Gastrocnemius medialis (tissue), 4 donors: ENCODE measurements at places on chromosomes 4 and X.

GRCh38 chr4:25916870-25917269 is 2.9 kb downstream of the SMIM20 start:
- no peak for DNase-seq

DNA sequence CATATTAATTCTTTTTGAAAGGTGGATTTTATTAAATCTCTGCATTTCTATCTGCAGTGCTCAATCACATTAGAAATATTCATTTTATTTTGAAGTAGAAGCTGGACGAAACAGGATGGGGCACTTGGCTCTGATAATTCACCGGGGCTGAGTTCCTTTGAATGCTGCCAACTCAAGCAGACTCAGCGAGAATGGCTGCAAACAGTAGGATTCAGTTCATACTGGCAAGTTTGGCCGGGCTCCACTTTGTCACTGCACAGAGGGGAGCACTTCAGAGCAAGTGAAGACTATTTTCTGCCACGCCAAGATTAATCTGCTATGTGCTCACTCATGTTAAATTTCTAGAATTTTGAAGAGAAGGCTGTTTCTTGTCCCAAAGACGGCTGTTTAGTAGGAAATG is 30.7 kb upstream of the KLHL8 start:
- no peak for DNase-seq

DNA sequence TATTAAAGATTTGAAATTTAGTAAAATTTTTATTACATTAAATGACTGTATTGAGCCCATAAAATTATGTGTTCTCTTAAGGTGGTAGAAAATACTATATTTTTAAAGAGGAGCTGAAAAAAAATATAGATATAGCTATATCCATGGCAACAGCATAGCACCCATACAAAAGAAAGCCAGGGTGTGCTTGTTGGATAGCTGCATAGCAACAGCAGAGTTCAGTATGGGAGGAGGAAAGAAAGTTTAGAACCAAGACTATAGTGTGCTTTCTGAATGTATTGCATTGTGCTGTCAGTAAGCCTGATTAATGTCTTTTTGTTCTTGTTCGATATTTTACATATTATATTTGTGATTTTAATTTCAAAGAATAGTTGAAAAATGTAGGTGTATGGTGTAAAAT is 78.4 kb downstream of the GRID2 start:
- no peak for DNase-seq

DNA sequence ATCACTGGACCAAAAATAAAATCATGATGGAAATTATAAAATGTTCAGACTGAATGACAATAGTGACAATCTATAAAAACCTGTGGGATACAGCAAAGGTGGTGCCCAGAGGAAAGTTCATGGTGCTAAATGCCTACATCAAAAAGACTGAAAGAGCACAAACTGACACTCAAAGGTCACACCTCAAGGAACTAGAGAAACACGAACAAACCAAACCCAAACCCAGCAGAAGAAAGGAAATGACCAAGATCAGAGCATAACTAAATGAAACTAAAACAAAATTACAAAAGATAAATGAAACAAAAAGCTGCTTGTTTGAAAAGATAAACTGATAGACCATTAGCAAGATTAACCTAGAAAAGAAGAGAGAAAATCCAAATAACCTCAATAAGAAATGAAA is 78.7 kb downstream of the ANAPC10 start:
- no peak for DNase-seq

GRCh38 chrX:15745179-15745578 is 7.1 kb downstream of the CA5B start:
- no peak for DNase-seq

DNA sequence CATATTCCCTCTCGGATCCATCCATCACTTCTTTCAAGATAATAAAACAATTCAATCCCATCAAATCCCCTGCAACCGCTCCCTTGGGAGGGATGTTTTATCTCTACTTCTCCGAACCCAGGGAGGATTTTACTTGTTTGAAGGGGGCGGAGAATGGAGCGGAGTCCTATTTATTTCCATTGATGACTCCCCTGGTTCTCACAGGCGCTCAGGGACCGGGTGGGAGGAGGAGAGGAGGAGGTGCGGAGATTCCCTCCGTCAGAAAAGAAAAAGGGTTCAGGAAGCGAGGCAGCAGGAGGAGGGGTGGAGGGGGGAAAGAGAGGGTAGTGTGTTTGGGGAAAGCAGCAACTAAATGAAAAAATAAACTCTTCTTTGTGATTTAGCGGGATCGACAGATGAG is 2.1 kb downstream of the NDNF start:
- no peak for DNase-seq

GRCh38 chr4:142416711-142417275 is 429.3 kb downstream of the INPP4B start:
- no peak for DNase-seq

DNA sequence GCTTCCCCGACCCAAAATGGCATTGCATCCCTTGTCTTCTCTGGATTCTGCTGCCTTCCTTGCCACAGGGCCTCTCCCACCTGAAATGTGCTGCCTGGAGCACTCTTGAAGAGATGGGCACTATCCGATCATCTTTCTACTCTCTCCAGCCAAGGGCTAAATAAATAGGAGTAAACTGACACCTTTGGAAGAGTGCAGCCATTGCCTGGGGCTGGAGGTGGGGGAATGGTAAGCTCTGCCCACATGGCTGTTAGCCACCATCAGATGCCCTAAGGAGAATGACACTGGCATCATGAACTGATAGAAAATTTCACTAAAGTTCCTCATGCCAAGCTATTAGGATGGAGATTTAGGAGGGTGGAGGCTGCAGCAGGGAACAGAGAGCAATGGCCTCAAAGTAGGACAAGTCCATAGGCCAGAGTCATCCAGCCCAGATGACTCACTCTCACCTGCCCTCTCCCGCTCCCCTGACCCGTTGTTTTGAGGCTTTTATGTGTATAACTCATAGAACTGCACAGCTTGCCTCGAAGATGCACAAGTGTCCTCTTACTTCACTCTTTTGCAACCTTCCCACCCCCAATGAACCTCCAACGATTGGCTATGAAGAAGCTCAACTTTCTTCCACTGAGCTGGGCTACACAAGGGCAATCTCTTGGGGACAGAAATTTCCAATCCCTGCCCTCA is 822 bp upstream of the PFKFB1 start:
- peak; percentile 70 for DNase-seq

DNA sequence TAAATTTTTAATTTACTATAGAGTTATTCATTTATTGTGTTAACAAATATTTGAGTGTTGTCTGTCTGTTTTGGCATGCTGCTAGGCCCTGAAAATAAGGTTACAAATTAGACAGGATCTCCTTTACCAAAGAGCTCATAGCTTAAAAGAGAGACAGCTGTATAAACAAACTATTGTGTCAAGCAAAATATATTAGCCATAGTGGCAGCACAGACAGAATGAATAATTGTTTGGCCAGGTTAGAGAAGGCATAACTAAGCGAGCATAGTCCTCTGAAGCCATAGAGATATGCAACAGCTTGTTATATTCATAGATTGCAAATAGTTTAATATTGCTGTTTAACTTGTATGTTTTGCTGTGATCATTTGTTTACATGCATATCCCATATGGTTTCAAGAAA is 66.7 kb upstream of the NDUFC1 start:
- DNase-seq, result no peak

DNA sequence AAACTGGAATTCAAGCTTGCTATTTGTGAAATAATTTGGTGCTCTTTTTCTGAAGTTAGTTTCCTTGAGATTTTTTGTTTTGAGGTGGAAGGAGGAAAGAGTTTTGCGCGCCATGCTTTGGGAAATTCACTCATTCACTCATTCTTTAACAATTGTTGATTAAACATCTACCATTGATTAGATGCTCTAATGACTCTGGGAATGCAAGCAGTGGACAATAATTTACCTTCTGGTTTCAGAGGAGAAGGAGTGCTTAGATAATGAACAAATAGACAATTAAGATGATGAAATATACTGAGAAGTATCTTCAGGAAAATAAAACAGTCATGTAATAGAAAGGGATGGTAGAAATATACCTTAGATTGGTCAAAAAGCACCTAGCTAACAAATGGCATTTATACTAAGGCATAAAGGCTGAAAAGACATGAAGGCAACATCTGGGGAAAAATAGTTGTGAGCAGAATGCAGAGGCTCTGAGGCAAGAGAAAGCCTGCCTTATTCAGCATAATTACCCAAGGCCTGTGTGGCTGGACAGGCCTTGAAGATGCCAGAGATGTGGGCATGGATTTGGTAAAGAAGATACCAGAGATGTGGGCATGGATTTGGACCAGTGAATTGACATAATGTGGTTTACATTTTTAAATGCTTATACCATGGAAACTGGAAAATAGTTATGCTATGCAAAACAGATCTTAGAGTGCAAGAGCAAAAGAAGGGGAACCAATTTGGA is 2.7 kb upstream of the COMMD8 start:
- DNase-seq, result no peak

GRCh38 chr4:4810092-4810774 is 49.2 kb upstream of the MSX1 start:
- DNase-seq, result no peak

GRCh38 chr4:186934841-186935443 is 211.3 kb upstream of the FAT1 start:
- no peak for DNase-seq

- no peak for DNase-seq
Observed at GRCh38 chr4:25441519-25442117, 64.6 kb downstream of the ANAPC4 start.

GRCh38 chr4:107913283-107913899 is 18.0 kb upstream of the CYP2U1 start:
- DNase-seq, result peak; percentile 19

GRCh38 chrX:15497865-15498264 is 2.7 kb upstream of the BMX start:
- no peak for DNase-seq

DNA sequence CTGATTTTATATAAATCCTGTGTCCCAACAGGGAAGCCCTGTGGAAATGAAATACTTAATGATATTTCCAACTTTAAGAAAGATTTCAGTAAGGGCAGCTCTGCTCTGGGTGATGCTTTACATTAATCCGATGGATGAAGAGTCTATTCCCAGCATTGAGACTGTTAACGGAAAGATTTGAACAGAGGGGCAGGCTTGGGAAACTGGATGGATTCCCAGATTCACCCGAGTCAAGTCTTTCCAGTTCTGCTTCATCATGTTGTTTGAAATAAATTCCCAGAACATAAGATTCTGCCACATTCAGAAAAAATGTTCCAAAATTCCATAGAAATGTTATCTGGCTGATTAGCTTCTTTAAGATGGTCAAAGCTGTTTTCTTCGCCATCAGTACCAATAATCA is 246.0 kb downstream of the FBXW7 start:
- no peak for DNase-seq
